CD4-positive, alpha-beta T cell treated with Interleukin-2 at 100 ng/mL for 4 hours (primary cell): ENCODE measurements at places on chromosomes 3 and 15.
A peak's percentile ranks its signal among the peaks of the same experiment; 100 is the strongest.

GRCh38 chr3:29301332-29302019 is 20.6 kb downstream of the RBMS3 start:
- DNase-seq: no peak

- DNase-seq: no peak
These were observed 183.6 kb downstream of the POLQ start for GRCh38 chr3:121362035-121362734.

DNA sequence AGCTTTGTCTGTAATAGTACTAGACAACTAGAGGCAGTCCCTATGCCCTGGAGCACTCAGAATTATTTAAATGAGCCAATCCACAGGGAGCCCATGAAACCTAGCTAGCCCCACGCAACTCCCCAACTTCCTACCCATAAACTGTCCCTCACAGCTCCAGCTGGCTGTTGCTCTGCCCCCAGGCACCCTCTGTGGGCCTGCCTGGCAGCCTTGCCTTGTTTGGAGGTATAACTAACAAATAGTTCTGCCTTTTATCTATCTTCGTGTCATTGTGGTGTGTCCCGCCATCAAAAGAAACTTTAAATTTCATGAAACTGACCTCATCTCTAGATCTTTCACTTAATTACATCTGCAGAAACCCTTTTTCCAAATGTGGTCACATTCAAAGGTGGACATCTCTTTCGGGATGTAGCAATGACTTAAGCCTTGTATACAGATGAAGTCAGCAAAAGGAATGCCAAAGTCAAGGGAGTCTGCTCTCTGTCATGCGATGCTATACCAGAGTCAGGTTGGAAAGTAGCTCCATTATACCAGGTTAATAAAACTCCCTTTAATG is 1.8 kb upstream of the RTP3 start:
- no peak for DNase-seq

GRCh38 chr3:30035935-30036567 is 570.4 kb upstream of the TGFBR2 start:
- DNase-seq: no peak

- no peak for DNase-seq
These were observed 49.6 kb downstream of the RFX7 start for GRCh38 chr15:56194035-56194434.

- no peak for DNase-seq
These were observed 14.7 kb downstream of the IDH2 start for GRCh38 chr15:90087454-90088154.

GRCh38 chr15:67670647-67671305 is 128.3 kb downstream of the MAP2K5 start:
- no peak for DNase-seq

DNA sequence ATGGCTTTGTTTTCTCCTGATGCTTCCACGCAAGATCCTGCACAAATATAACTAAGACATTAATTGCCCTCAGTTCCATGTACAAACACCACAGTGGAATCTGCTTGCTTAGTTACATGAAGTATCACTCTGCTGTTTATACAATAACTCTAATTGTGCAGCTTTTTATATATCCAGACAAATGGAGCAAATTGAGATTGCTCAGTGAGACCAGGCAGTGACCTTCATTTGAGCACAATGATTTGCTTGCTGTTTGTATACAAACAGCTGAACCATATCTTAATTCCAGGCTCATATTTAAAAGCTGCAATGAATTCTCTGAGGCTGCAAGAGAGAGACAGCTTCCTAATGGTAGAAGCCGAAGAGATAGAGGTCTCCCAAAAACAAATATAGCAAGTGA is 243.7 kb downstream of the CADPS start:
- no peak for DNase-seq

DNA sequence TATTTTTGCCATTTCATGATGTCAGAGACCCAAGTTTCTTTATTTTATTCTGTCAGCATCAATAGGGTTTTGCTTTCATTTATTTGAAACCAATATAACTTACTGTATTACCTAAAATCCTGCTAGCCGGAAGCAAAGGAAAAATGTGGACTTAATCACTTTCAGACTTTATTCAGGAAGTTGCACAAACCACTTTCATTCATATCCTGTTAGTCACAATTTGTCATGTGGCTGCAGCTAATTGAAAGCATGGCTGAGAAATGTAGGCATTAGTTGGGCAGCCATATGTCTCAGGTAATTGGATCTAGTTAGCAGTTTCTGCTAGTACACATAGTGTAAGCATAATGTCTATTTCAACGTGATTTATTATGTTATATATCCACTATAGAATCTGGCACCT is 462.3 kb upstream of the SGO1 start:
- no peak for DNase-seq

- peak; percentile 89 for DNase-seq
These were observed 10.0 kb downstream of the POC1A start for GRCh38 chr3:52144034-52144795.

DNA sequence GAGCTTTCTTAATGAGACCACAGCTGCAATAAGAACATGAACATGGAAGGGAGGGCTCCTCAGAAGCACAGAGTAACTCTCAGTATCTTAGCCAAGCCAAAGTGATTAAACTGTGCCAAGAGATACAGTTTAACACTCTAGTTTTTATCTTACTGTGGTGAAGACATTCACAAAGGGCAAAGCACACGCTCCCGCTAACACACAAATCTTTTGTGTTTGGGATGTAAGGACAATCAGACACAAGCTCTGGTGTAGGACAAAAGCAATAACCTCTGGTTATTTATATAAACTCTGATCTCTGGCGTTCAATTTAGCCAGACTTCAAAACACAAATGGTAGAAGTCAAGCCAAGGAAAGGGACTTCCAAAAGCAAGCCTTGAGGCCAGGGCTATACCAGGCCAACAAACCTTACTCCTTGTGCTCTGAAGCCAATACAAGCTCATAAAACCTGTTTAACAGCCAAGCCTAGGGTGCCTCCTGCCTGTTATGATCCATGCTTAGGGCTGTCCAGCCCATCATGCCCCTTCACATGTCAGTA is 27.8 kb downstream of the DPH3 start:
- no peak for DNase-seq

DNA sequence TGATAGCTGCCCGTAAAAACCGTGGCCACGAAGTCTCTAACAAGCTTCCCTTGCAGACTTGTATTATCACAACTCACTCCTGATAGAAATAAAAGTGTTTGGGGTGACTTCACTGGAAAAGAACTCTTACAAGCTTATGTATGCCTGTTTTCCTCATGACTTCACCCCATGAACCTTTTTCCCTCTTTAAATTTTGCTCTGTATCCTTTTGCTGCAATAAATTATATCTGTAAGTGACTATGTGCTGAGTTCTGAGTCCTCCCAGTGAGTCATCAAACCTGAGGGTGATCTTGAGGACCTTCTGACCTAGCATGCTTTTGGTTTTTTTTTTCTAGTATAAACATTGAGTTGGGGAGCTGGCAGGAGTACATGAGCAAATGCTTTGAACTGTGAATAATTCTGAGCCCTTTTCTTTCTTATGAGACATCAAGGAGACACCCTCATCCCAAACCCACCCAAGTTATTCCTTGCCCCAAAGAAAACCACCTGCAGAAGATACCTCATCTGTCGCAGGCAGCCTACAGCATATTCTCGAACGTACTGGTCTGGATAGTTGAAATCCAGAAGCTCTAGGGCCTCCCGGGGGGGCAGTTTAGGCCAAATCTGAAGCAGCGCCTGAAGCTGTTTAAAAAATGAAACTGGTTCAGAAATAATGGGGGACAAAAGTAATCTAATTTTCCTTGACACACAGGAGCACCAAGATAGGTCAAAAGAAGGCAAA is 85.9 kb downstream of the FAIM start:
- no peak for DNase-seq

- DNase-seq: no peak
These were observed at the start of gene SEMA3B for GRCh38 chr3:50268703-50269451. Gene SEMA3B, plus strand, starts transcription at chr3:50269147. Its CDS starts 94 bp downstream, at chr3:50269241.

DNA sequence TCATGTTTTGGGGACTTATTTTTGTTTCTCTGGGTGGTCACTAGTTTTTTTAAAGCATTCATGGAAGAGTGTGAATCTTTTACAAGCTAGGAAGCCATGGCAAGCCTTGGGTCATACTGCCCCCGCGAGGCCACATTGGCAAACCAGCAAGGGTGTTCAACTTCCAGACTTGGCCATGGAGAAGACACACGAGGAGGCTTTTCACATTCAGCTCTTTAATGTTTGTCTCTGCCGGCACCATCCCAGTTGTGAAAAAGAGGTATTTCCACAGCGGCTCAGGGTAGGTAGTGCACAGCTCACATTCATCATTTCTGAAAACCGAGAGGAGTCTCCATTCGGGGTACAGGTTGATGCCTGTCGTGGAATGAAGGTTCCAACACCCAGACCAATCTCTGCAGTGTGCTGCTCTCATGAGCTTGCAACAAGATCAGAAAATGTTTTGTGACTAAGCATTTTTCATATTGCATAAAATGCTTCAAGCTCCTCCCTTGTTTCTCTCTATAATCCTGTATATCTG is 7.7 kb downstream of the CCR5 start:
- DNase-seq: peak; percentile 67

DNA sequence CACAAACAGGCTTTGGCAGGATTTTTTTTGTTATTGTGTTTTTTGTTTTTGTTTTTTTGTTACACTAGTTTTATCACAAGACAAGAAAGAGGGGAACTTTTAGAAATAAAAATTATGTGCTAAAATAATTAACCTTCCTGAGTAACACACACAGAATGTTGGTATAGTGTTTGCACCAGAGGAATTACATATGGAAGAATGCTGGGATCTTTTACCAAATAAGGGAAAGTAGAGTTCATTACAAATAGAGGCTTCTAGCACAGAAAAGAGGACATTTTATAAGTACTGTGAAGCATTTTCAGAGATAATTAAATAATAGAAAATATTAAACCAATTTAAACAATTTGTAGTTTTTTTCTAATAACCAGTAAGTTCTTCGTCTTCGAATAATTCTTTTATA is 116.0 kb downstream of the IGF1R start:
- DNase-seq: no peak

DNA sequence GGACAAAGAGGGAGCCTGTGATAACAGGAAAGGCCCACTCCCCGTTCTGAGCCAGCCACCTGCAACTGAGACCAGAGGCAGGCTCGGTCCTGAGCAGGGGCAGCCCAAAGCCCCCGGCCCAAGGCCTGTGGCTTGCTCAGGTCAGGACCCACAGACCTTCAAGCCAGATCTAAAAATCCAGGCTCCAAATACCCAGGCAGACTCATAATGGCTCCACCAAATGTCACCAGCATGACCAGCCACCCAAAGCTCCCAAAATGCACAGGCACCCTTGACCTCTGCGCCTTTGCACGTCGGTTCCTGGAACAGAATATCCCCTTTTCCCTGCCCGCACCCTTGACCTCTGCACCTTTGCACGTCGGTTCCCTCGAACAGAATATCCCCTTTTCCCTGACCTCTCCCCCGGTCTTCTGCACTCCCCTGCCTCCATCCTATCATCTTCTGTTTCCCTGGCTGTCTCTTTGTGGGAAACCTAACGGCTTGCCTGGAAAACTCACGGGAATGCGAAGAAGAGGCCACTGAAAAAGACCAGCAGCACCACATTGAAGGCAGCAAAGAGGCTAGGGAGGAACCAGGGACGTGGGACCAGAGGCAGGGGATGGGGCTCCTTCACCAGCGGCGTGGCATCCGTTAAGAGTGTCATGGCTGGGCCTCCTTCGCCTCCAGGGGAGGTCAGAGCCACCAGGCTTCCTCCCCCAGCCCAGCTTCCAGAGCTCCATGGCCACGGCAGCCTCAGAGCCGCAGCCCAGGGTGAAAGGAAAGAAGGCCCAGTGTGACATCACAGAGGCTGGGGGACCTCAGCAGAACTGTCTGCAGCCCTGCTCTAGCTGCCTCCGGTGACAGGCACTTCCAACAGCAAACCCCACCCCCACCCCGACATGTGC is at the start of gene ZDHHC19:
Gene ZDHHC19, minus strand, starts transcription at position 728 of the 884 bp plus-strand sequence. Its CDS starts 85 bp downstream, at position 643.
- no peak for DNase-seq
